ENCODE measurements at places on chromosomes 11 and 22.

DNA sequence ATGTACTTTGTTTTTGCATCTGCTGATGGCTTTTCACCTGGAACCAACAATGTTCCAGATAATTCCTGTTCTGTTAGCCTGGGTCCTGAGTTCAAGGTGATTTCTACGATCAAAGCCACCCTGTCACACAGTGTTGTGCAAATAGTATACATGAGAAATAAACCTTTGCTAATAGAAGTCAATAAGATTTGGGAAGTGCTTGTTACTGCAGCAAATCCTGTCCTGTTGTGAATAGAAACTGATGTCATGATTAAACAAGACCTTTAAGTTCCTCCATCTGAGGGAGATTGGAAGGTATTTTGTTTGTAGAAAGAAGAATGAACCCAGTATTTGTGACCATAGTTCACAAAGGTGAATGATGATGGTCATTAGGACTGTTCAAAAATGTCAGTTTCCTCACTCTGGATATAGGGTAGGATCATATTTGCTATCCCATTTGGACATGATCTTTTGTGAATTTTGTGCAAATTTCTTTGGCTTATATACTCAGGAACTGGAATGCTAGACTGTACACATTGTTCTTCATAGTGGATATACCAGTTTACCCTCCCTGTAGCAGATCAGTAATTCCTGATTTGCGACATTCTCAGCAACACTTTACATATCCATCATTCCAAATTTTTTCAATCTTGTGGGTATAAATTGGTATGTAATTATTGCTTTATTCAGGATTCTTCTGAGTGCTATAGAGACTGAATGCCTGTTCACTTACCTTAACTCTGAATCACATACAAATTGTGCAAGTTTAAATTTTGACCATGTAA is 428.5 kb downstream of the METTL15 start:
- DNase-seq = no peak

DNA sequence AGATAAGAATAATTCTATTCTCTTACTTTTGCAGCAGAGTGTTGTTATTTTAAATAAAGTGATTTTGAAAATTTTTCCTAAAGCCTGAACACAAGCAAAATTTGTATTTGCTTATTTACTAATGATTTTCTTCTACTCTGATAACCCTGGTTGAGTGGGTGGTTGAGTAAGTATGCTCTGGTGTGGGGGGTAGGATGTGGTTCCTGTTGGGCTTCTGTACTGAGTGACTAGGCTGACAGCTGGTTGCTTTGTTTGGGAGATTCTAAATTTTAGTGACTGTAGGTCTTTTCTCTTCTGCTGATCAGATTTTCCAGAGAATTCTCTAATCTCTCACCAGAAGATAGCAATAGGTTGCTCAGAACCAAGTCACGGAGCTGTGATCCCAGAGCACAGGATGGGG is 61.6 kb downstream of the METTL15 start:
- no peak for DNase-seq

DNA sequence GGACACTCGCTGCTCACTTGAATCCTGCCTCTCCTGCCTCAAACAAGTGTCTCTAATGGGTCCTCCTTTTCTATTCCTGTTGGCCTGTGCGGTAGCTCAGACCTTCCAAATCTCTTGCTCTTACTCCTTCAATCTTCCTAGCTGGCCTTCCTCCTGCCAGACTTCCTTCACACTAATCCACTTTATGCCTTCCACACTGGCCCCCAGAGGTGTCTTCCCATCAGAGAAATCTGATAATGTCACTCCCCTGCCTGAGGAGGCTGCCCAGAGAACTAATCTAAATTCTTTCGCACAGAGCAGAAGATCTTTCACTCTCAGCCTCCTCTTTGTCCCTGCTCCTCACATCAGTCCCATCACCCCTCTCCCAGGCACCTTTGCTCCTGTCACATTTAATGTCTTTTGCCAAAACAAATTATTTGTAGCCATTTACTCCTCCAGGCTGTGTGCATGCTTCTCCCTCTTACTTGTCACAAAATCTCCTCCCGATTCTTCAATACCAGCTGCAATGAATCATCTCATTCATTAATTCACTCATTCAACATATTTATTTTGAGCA is 175.7 kb downstream of the MAML2 start:
- DNase-seq = no peak

- no peak for DNase-seq
Measured at GRCh38 chr11:12602421-12602820, 71.8 kb upstream of the TEAD1 start.

DNA sequence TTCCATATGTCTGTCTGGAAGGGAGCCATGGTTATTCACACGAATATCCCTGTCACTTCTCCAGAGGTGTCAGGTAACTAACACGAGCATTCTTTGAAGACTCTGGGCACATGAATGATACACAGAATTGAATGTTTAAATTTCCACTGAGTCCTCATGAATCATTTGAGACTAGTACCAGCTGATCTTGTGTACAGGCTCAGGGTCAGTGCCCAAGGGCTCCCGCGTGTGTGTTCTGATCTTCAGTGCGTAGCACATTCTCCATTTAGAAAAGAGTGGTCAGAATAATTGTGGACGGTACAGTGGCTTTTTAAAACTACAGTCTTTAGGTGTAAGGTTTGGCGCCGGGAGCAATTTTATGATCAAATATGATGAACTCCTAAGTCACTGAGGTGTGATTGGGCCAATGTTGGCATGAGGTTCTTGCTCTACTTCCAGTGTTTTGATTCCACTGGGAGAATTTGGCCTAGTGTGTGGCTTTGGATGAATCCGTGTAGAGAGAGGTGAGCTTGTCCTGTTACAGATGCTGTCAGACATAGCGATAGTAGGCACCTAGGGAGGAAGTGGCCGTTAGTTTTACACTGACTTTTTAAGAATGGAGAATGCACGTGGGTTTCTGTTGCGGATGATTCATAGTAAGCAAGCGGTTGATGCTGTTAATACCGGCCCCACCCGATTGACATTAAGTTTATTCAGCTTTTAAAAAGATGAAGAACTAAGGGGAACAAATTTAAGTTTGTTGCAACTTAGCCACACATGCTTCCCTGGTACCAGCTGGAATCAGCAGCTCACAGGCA is 22.2 kb downstream of the NUP50 start:
- no peak for DNase-seq

GRCh38 chr11:115287266-115287665 is 216.9 kb downstream of the CADM1 start:
- DNase-seq = no peak

DNA sequence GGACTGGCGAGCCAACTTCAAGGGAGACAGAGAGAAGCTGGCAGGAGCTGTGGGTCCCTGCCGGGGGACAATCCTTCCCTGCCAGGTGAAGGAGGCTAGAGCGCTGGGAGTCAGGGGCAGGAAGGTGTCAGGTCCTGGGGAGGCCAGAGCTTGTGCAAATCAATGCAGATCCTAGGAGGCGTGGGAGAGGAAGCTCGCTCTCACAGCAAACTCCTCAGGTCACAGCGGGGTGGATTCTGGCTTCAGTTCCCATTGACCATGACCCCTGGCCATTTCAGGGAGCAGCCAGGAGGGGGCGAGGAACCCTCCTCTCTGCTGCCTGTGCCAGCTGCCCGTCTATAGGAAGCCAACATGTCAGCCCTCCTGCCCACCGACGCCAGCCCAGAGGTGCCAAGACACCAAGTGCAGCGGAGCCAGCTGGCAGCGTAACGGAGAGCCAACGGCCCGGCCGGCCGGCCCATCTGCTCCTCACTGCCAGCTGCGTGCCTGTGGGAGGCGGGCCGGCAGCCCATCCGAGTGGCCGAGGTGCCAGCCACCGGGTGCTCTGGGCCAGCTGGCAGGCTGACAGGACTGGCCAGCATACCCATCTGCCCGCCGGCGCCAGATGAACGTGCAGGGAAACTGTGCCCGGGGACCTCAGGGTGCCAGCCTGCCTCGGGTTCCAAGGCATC is 374.8 kb downstream of the MIAT start:
- peak; percentile 47 for DNase-seq

DNA sequence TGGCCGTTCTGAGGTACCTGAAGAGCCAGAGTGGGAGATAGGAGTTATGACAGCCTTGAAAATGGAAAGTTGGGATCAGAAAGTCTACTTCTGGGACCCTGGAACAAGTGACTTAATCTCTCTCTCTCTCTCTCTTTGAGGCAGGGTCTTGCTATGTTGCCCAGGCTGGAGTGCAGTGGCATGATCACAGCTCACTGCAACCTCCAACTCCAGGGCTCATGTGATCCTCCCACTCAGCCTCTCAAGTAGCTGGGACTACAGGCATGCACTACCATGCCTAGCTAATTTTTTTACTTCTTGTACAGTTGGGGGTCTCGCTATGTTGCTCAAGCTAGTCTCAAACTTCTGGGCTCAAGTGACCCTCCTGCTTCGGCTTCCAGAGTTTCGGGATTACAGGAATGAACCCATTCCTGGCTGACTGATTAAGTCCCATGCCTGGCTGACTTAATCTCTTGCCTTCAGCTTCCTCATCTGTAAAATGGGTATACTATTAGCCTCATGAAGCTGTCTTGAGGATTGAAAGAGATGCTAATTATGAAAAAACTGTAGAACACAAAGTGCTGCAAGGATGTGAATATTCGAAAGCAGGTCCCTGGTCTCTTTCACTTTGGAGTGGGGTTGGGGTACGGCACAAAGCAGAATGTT is 87.7 kb downstream of the UBASH3B start:
- DNase-seq = no peak

- no peak for DNase-seq
Measured at GRCh38 chr11:1667906-1668305, 29.1 kb upstream of the KRTAP5-6 start.

- DNase-seq = no peak
Measured at GRCh38 chr22:39900306-39901227, at the start of gene GRAP2. Gene GRAP2, plus strand, starts transcription at chr22:39901084. Its CDS starts 46,023 bp downstream, at chr22:39947107.

- DNase-seq = no peak
Measured at GRCh38 chr11:72470386-72470785, 36.1 kb upstream of the CLPB start.

- peak; percentile 13 for DNase-seq
Measured at GRCh38 chr11:2587132-2587930, 112.5 kb downstream of the KCNQ1OT1 start.

DNA sequence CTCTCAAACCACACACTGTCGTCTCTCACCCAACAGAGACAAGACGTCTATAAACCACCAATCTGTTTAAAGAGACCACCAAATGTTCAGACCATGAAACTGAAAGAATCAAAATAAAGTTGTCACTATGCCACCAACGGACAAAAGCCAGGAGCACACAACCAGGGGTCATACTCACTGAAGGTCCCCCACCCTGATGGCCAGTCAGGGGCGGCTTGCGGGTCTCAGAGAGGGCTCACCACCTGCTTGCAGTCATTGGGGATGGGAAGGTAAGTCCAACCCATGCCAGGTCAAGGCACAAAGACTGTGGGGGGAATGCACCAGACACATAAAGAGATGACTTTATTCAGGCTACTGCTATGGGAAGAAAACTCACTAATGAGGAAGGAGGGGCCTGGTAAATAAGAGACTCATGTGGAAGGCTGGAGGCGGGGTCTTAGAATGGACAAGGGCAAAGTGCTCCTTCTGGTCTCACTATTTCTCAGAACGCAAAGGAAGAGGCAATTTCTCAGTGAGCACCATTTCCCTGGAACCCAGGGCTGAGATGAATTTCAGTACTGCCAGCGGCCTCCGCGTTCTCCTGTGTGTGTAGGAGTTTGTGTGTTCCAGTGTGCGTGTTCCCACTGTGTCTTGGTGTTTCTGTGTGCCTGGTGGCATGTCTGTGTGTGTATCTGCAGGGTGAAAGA is 17.3 kb downstream of the SCARF2 start:
- DNase-seq = no peak

DNA sequence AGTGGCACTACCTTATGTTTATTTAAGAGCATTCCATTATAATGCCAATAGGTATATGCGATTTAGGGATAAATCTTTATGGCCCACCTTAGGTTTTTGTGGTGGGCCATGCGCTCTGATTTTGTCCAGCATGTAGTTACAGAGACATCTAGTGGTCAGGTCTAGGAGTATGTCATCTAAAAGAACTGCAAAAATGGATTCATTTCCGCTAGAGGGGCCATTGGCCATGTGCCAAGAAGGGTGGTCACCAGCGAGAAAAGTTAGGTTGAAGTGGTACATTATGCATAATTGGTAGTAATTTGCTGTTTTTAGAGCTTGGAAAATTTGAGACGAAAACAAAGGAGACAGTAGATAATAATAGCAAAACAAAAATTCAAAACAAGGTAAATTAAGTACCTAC is 27.7 kb downstream of the LRRC4C start:
- peak; percentile 58 for DNase-seq

DNA sequence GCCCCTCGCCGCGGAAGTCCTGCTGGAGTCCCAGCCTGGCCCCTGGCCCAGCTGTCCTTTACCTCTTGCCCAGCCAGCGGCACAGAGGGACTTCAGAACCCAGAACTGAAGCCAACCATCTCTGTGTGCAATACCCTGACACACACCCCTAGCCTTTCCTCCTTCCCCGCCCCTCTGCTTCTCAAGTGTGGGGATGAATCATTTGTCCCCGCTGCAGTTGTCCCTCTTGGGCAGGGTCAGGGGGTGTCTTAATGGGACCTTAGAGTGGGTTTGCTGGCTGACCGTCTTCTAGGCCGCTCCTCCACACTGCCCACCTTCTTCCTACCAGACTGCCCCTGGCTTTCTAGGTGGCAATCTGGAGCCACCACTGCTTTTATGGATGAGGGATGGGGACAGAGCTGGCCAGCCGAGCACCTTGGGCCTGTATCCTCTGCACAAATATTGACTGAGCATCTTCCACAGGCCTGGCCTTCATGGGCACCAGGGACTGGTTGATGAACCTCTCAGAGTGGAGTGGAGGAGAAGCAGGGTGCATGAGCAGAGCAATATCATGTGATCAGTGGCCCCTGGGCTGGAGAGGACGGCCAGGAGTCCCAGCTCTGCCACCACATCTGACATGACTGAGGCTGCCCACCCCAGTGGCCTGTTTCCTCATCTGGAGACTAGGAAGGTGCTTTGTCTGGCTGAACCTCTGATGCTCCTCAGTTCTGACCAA is 668 bp upstream of the CHST1 start:
- no peak for DNase-seq

DNA sequence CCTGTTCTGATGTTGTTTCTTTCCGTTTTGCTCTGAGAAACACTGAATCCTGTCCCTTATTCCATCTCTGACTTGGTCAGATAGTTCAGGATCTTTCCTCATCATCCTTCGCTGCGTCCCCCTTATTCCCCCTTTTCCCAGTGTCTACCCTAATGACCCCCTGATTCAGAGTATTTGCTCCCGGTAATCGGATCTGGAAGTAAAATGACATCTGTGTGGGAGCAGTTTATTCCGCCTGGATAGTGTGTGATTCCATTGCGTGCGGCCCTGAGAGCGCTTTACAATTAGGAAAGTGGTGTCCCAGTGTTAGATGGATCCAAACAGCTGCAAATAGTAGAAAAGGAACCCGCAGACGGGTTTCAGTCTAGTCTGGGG is 606 bp downstream of the DRG1 start:
- DNase-seq = peak; percentile 45

GRCh38 chr11:65501186-65501471 is 2.3 kb downstream of the MALAT1 start:
- no peak for DNase-seq

DNA sequence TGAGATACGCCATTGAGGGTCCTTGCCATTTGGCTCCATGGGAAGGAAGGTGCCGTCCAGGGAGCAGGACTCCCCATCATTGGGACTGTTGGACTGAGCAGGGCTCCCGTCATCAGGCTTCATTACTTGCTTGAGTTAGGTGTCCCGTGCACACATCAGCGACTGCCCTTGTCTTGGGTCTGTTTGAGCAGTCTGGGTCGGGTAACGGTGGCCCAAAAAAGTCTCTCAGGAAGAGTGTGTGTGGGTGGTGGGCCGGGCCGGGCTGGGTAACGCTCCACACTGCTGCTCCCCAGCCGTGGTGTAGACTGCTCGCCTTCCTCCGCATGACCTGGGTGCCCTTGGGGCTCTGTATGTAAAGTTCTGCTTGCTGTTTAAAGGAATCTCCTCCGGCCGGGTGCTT is 293.5 kb downstream of the TBC1D22A start:
- DNase-seq = no peak

All from D341Med (cell line).